ENCODE measurements at places on chromosomes 11 and 22. TPM values are rescaled to one million over a fixed set of nuclear protein-coding genes. Genes with fewer than 3 reads are reported as not detected.

The GNG3 gene
- not detected for total RNA-seq

The OR51I1 gene
- not detected for total RNA-seq

The BARX2 gene
- total RNA-seq, result not detected

The RIMBP3B gene
- total RNA-seq, result not detected

- DNase-seq, result no peak
Measured at GRCh38 chr11:68973219-68973618, 7.6 kb downstream of the MRGPRD start.

DNA sequence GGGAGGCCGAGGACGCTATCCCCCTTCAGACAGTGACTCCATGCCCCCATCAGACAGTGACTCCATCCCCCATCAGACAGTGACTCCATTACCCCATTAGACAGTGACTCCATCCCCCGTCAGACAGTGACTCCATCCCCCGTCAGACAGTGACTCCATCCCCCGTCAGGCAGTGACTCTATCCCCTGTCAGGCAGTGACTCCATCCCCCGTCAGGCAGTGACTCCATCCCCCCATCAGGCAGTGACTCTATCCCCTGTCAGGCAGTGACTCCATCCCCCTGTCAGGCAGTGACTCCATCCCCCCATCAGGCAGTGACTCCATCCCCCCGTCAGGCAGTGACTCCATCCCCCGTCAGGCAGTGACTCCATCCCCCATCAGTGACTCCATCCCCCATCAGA is 9.1 kb upstream of the TTLL8 start:
- DNase-seq, result no peak

DNA sequence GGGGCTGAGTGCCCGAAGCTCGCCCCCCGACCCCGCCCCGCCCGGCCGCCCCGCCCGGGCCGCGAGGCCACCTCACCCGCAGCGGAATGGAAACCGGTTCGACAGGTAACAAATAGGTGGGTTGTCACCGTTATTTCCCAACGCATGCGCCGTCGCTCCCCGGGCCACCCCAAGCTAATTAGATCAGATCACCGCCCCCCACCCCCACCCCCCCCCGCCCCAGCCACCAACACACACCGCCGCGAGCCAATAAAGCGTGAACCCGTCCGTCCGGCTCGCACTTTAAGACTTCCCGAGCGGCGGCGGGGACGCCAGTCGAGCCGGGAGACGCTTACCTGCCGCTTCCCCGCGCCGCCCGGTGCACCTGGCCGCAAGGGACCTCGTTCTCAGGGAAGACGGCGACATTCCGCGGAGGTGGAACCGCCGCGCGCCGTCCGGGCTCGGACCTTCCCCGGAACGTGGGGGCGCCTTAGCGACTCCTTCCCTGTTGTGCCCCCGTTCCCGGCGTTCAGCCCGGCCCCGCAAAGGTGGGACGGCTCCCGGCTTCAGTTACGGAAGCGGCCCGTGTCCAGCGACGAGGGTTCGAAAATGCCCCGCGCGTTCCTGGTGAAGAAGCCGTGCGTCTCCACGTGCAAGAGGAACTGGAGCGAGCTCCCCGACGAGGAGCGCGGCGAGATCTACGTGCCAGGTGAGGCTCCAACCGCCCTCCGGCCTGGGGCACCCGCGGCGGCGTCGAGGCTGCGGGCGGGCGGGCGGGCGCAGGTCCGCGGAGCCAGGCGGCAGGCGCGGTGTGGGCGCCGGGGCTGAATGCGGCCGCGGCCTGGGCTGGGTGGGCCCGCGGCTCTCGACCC is at the start of gene OVOL1:
TSS of gene OVOL1 (plus strand) at position 278 of the 851 bp plus-strand sequence. CDS start at position 589, 311 bp downstream.
- no peak for DNase-seq

DNA sequence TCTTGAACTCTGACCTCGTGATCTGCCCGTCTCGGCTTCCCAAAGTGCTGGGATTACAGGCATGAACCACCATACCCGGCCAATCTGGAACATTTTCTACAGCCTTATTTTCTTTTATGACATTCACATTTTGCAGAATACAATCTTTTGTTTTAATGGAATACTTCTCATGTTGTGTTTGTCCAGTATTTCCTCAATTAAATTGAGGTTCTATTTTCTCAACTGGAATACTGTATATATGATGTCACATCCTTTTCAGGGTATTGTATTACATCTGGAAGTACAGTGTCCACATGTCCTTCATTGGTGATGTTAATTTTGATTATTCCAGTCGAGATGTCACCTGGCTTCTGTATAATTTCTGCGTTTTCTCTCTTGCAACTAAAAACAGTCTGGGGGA is 90.8 kb upstream of the HORMAD2 start:
- no peak for DNase-seq

DNA sequence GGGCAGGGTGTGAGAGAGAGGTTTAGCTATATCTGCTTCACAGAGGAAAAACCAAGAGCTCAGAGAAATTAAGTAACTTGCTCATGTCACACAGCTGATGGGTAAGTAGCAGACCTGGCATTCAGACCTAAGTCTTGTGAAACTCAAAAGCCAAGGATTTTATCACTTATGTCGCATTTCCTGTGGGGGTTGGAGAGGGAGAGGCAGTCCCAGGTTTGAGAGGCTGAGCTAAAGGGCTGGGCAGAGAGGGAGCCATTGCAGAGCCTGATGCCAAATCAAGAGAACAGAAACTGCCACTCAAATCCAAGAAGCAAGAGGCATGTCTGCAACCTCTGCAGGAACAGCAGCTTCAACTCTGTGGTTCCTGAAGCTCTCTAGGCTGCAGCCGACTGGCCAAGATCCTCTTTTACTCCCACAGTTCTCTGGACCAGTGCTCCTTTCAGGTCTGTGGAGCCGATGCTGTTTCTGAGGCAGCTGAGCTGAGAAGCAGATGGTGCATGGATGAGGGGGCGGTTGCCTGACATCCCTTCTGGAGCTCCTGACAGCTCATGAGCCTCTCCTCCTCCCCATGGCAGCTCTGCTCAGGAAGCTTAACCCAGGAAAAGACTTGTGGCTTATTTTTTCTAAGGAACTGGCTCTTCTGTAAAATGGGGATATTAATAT is 47.6 kb upstream of the NAV2 start:
- no peak for DNase-seq

GRCh38 chr22:25120093-25120561 is 79.5 kb upstream of the CRYBB3 start:
- DNase-seq, result no peak

DNA sequence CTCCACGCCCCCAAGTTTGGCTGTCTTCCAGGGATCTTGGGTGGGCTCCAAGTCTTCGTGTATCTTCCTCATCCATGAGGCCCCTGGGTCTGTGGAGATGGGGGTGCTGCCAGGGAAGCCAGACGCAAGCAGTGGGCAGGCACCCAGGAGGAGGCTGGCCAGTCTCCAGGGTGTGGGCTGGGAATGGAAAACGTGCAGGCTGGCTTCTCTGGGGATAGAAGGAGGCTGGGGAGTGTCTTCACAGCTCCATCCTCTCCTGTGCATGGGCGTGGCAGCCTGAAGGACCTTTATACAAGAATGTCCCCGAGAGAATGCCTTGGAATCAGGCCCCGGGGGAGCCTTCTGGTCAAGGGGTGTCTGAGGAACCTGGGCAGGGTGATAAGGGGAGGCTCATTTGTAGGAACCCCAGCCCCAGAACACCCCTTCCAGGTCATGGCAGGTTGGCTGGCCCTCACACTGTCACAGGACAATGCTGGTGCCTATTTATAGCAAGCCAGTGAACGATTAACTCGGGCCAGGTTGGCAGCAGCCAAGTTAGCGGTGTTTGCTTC is 14.0 kb downstream of the SGSM1 start:
- DNase-seq, result no peak

DNA sequence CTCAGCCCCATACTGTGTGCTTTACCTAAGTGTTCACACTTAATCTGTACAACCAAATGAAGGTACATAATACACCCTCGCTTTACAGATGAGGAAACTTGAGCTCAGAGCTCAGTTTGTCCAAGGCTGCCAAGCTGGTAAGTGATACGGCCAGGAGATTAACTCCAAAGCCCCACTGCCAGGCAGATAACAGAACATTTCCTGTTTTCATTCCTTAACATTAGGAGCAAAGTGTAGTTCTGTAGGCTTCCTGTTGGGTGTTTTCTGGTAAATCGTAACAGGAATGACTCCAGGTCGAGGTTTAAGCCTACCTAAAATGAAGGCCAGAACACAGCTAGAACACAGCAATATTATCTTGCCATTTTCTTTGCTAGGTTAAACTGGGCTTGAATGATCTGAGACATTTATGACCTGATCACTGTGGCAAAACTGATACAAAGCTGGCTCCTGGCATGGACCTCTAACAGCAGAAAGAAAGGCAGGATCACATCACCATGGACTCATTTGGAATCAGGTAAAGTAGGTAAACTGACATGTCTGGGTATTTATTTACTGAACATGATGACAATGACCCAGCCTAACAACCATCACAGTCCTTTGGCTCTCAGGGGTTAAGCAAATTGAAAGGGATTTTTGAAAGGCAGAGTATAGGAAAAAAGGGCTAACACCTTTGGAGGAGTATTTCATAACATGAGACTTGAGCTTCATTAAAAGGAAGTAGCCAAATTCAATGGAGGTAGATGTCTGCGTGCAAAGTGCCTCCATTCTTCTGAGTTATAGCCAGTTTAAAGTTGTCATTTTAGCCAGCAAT is 3.9 kb upstream of the NUP50 start:
- no peak for DNase-seq

DNA sequence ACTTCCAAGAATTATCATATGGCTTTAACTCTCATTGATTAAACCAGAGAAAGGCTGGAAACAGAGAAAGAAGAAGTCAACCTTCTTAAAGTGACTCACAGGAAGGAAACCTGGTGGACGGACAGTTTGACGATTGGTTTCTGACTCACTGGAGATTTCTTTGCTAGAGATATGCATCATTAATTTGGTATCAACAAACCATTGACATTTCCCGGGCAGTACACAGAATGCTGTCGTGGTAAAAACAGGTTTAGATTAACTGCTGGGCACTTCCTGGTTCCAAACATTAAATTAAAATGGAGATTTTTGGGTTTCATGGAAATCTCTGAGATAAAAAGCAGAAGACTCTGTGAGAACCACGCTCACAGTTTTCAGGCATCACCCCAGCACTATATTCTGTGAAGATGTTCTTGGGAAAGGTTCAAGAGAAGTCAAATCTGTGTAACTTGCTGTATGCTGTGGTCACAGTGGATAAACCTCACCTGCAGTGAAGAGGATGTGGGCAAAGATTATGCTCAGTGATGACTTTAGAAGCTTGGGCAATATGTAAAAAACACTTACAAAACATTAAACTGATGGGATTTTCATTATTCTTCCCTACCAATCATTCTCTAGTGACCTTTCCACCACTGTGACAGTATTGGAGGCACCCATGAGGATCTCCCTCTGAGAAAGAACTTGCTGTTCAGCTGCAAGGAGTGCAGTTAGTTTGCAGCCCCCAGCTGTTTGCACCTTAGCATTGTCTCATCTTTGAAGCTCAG is 61.1 kb upstream of the CD44 start:
- peak; percentile 88 for DNase-seq

DNA sequence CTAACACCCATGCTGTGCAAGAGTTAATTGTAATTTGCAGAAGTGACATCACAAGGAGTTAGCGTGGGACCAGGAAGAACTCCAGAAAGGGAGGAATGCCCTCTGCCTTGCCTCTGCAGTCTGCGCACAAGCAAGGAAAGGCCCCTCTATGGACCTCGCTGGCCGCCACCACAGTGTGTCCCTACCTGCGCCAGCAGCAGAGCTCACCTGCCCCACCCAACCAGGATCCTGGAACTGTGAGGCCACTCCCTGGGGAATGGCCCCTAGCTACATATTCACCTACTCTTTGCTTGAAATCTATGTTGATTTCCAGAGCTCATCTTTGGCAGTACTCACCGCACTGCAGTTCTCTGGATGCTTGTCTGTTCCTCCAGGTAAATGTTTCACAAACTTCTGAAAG is 72.0 kb upstream of the MTNR1B start:
- no peak for DNase-seq

DNA sequence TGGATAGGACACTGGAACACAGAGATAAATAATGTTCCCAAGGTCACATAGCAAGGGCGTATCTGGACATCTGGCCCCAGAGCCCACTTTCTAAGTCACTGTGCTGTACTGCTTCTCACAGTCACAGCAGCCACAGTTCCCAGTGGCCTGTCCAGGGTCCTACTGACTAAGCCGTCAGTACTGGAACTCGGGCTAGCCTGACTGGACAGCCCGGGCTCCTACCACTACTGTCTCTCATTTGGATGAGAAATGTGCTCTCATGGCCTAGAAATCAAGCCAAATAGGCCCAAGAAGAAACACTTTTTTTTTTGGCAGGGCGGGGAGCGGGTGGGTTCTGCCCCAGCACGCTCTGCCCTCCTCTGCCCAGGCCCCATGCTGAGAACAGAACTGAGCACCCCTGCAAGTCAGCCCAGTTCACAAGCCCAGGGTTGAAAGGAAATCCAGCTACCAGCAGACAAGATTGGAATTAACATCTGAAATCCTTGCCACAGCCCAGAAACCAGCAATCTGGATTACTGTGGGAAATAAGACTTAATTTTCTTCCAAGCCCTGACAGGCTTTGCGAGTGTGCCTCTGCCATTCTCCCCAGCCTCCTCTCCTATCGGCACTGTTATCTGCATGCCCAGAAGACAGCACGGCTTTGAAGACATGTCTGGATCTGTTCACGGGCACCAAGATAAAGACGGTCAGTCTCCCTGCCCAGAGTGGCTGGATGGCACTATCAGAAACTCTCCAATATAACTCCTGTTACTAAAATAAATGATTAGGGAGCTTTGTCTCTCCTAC is 182.9 kb upstream of the NCAM1 start:
- DNase-seq, result no peak

GRCh38 chr11:85735876-85736460 is 50.0 kb upstream of the CCDC89 start:
- DNase-seq, result no peak

DNA sequence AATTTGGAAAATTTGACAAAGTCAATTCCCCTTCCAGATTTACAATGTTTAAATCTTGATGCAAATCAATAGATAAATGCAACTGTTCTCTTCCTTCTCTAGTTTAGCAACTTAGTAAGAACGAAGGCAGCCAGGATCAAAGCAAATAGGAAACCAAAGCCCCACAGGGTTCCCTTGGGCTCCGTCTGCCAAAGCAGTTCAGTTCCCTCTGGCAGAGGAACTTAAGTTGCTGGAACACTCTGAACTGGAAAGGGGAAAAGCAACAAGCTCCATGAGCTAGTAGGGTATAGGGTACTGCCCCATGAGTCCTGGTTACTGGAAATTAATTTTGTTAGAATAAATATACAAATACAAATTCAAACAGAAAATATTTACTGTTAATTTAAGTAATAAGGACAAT is 91.3 kb downstream of the RELT start:
- DNase-seq, result no peak

DNA sequence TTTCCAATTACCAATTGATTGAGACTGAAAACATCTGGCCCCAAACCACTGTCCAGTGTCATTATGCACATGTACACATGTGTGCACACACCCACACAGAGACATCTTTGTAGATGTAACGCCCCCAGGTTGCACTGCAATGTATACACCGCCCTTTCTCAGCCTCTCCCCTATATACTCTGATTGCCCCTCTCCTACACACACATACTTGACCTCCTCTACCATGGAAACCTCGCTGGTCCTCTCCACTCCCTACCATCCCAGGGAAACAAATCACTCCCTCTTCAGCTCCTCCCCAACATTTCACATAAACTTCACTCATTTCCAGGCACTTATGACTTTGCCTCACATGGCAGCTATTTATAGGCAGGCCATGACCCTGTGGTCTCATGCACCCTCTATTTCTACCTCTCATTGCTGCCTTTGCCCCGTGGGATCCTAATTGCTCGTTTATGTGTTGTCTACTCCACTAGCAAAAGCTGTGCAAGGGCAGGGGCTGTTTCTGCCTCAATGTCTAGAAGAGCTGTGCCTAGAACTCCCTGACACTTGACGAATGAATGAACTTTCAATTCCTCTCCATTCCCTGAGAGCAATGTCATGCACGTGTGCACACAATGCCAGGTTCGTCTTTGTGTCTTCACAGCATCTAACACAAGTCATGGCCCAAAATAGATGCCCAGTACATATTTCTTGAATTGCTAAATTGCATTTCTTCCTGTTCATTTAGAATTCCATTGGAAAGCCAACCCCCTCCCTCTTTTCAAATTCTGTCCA is 10.0 kb upstream of the TMA7B start:
- no peak for DNase-seq

All from GM12878 (cell line).